ENCODE measurements at places on chromosomes 5 and 9.

DNA sequence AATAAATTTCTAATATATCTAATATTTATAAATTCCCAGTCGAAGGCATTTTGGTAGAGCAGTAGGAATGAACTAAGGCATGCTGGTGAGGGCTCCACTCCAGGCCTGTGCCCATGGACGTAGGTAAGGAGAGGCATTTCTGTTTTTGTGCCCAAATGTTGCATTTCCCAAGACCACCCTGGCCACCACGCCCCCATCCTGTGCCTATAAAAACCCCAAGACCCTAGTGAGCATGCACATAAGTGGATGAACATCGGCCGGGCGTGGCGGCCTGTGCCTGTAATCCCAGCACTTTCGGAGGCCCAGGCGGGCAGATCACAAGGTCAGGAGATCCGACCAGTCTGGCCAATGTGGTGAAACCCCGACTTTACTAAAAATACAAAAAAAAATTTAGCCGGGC lies 10.1 kb upstream of the MTMR12 start:
- no peak for DNase-seq

- DNase-seq = no peak
Observed at GRCh38 chr9:134209731-134210311, 45.5 kb upstream of the RNU6ATAC start.

- no peak for DNase-seq
Observed at GRCh38 chr9:108412755-108413154, 443.0 kb downstream of the ACTL7B start.

GRCh38 chr5:19555436-19555835 lies 432.6 kb downstream of the CDH18 start:
- no peak for DNase-seq

GRCh38 chr9:99312736-99313135 lies 90.7 kb downstream of the SEC61B start:
- DNase-seq = no peak

- no peak for DNase-seq
Observed at GRCh38 chr9:120734607-120735410, 20.5 kb upstream of the MEGF9 start.
